ENCODE measurements at places on chromosomes 4 and X.

DNA sequence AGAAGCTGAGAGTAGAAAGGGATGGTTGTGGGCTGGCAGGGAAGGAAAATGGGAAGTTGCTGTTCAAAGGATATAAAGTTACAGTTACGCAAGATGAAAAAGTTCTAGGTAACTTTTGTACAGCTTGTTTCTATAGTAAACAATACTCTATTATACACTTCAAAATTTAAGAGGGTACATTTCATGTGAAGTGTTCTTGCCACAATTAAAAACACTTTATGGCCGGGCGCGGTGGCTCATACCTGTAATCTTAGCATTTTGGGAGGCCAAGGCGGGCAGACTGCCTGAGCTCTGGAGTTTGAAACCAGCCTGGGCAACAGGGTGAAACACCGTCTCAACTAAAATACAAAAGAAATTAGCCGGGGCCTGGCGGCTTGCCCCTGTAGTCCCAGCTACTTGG is 623.6 kb downstream of the STIM2 start:
- no peak for DNase-seq

GRCh38 chrX:128717635-128718578 is 665.7 kb upstream of the ACTRT1 start:
- DNase-seq: no peak

- DNase-seq: no peak
Observed at GRCh38 chr4:4651811-4652755, 110.2 kb upstream of the STX18 start.

GRCh38 chr4:100113732-100114131 is 76.5 kb downstream of the DDIT4L start:
- DNase-seq: no peak

DNA sequence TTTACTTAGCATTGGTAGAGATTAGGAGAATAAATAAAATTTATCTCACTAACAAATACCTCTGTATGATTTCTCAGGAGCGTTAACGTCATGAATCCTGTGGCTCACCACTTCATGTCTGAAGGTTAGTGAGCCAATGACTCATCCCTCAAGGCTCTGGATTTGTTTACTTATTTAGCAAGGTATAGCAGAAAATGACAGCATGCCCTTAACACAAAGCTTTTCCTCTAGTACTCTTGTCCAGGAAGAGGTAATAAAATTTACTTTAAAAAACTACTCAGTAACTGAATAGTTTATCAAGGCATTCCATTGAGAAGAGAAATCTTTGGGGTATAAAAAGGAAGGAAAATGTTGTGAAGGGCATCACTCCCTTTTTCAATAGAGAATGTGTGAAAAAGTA is 823.8 kb downstream of the CCSER1 start:
- DNase-seq: no peak

DNA sequence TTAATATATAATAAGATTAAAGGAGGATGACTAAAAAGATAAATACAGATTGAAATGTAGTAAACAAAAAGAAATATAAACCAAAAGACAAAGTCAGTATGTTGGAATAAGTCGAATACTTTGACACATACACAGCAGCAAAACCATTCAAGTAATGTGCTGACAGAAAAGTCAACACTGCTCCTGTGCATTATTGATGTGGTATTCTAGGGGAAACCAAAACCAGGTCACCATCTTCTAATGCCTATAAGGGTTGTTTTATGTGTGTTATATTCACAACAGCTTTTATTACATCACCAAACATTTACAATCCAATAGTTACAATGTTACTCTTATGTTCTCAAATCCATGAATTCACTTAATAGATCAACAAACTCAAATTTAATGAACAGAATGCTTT is 111.8 kb upstream of the DKK2 start:
- no peak for DNase-seq

DNA sequence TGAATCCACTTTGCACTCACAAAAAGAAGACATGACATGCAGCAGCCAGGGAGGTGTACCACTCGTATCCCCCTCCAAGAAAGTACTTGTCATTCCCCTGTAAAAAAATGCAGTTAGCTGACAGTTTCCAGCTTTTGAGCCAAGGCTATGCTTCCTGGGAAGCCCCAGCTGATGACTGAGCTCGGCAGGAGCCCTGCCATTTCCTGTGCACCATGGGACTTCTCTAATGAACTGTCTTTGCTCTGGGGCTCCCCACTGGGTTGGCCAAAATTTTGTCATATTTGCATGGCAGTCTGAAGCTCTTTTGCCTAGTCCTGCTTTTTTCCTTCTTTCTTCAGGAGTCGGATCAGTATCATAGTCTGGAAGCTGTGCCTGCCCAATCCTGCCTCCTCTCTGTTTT is 104.5 kb upstream of the MAOA start:
- DNase-seq: no peak
